ENCODE measurements at places on chromosomes 12 and 14.

GRCh38 chr14:87334997-87335685, 657.8 kb downstream of the GALC start:
- no peak for DNase-seq

GRCh38 chr12:106118-106591, 39.6 kb downstream of the IQSEC3 start:
- DNase-seq: peak; percentile 75

- DNase-seq: no peak
Observed at GRCh38 chr12:123049398-123050240, 69.1 kb downstream of the ARL6IP4 start.

- DNase-seq: no peak
Observed at GRCh38 chr12:117124421-117125271, 25.4 kb upstream of the TESC start.

DNA sequence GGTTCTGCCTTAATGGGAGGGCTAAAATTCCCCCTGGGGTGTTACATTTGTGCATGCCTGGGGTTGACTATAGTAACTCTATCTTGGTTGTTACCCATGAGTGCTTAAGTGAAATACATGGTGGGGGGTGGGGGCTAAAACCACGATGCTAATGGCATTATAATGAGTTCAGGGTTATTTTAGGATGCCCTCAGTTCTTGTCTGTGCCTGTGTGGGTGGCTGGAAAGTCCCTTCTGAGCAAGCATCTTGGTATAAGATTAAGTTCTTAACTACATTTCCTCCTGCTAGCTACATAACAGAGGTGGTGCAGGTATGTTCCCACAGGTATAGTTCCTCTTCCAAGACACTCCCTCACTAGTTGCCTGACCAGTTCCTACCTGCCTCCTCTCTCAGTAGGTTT, 822.3 kb downstream of the LRFN5 start:
- no peak for DNase-seq

Data from NCI-H187 (cell line).